ENCODE measurements at places on chromosomes 7 and 10.

- no peak for DNase-seq
These were observed 219.1 kb downstream of the PHTF2 start for GRCh38 chr7:78017591-78018100.

DNA sequence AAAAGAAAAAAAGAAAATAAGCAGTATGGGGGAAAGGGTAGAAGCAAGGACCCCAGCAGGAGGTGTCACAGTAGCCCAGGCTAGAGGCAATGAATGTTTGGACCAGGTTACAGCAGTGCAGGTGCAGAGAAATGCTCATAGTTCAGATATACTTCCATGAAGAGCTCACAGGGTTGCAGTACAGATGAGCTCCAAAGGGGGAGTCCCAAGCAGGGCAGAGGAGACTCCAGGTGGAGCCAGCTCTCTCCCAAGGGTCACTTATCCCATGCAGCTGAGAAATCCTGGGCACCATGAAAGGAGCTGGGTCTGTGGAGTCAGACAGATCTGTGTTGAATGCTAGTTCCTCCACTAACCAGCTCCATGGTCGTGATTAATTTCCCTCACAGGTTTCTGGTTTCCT lies 174.9 kb downstream of the C7orf25 start:
- DNase-seq = no peak

GRCh38 chr10:48517911-48518811 lies 86.7 kb downstream of the ARHGAP22 start:
- no peak for DNase-seq

- DNase-seq = no peak
These were observed 47.4 kb downstream of the PPP1R17 start for GRCh38 chr7:31734456-31734855.

DNA sequence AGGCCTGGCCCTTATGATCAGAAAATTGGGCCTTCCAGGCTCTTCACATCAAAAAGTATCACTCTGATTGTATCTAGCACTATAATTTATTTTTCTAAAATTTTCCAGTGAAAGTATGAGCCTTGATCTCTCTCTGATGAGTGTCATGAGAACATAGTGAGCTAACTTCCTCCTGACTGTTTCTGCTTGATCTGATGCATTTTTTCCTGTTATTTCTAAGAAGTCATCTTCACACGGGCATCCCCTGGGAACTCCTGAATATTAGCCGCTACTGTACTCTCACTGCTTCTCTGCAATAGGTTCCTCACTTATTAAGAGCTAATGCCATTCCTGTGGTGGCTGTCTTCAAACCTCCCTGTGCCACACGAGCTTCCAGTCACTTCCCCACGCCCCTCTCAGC lies 63.1 kb upstream of the ZPBP start:
- no peak for DNase-seq

GRCh38 chr7:156106107-156106426 lies 293.8 kb upstream of the SHH start:
- DNase-seq = no peak

DNA sequence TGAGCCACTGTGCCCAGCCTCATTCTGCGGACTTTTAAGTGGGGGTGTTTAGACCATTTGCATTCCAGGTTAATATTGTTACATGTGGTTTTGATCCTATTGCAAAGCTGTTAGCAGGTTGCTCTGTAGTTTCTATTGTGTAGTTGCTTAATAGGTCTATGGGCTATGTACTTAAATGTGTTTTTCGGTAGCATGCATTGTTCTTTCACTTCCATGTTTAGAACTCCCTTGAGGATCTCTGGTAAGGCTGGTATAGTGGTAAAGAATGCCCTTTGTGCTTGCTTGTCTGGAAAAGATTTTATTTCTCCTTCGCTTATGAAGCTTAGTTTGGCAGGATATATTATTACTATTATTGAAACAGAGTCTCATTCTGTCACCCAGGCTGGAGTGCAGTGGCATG lies 13.4 kb upstream of the LRRD1 start:
- DNase-seq = no peak

DNA sequence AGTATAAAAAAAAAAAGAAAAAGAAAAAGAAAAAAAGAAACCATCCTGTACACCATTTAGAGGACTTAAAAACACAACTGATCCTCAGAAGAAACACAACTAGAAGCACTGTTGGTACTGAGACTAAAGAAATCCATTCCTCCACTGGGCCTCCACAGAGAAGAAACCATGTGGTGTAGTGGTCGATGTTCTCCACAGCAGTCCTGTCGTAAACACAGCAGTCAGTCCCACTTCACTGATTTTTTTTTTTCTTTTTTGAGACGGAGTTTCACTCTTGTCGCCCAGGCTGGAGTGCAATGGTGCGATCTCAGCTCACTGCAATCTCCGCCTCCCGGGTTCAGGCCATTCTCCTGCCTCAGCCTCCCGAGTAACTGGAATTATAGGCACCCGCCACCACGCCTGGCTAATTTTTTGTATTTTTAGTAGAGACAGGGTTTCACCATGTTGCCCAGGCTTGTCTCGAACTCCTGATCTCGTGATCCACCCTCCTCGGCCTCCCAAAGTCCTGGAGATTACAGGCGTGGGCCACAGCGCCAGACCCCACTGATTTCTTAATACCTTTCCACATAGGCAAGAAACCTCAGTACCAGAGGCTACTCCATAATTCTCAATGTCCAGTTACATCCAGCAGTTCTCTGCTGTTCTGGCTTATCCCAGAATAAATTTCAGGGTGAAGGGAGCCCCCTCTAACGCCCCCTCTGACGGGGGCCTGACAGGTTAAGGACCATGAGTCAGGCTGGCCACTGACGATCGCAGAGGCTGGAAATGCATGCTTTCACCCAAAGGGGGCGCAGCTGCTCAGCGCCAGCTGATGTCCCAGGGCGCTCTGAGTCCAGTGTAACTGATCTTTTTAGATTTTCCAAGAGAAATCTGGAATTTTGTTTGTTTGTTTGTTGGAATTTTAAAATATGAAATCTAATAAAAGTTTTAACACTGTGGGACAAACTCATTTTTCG lies 24.8 kb upstream of the FFAR4 start:
- no peak for DNase-seq

- no peak for DNase-seq
These were observed 36.0 kb downstream of the ABCA13 start for GRCh38 chr7:48207155-48207675.

- DNase-seq = no peak
These were observed 602.1 kb upstream of the FOXK1 start for GRCh38 chr7:4079956-4080355.

- no peak for DNase-seq
These were observed 19.0 kb upstream of the CPN1 start for GRCh38 chr10:100100651-100101184.

- DNase-seq = no peak
These were observed 126.9 kb upstream of the TBX20 start for GRCh38 chr7:35380739-35381224.

GRCh38 chr10:121326905-121327304 lies 271.3 kb downstream of the FGFR2 start:
- no peak for DNase-seq

- no peak for DNase-seq
These were observed 81.8 kb downstream of the COL13A1 start for GRCh38 chr10:69883310-69884023.

GRCh38 chr10:99432881-99433280 lies 2.5 kb upstream of the GOT1 start:
- DNase-seq = no peak

DNA sequence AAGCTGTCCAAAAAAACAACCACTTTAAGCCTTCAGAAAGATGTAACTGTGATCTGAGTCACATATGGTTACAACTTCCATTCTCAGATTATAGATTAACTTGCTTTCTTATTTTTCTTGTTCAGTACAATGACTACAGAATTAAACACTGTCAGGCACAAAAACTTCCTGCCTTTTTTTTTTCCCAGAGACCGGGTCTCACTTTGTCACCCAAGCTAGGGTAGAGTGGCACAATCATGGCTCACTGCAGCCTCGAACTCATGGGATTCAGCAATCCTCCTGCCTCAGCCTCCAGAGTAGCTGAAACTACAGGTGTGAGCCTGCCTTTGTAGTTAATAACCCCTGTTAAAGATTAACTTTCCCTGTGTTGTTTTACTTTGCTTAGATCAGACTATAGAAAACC lies 163.2 kb downstream of the AVL9 start:
- no peak for DNase-seq

DNA sequence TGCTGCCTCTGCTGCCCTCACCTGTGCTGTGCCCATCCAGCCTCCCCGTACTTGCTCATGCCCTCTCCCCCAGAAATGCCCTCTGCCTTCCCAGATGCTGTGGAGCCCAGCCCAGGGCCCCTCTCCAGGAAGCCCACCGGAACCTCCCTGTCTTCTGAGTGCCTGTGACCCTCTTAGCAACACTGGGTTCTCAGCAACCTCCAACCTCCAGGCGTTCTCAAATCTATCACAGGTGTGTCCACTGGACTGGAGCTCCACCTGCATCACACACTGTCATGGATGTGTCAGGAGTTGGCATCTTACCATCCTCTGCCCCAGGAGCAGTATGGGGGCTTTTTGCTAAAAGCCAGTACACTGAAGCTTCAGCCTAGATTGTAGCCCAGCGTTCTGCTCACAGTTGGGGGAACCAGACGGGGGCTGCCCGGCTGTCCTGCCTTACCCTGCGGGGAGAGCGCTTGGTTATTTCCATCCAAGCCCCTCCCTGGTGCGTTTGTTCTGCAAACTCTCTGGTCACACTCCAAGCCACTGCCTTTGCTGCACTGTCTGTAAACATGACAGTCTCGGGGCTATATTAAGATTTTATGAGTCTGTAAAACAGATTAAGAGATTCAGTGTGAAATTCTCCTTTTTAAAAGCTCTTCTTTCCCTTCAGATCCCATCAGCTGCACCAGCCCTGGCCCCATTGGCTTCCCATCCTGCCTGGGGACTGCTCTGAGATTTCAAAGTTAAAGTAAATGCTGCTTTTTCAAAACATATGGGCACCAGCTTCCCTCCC lies 71.3 kb upstream of the CPXM2 start:
- no peak for DNase-seq

GRCh38 chr10:112126901-112127300 lies 56.7 kb downstream of the GPAM start:
- no peak for DNase-seq

- no peak for DNase-seq
These were observed 757 bp upstream of the NRCAM start for GRCh38 chr7:108456845-108457540.

Data from CD4-positive, alpha-beta T cell treated with Interleukin-6 at 100 ng/mL for 8 hours (primary cell).